ENCODE measurements at places on chromosomes 4 and X.

GRCh38 chr4:22515145-22515887, 550 bp downstream of the ADGRA3 start:
- peak; percentile 2 for DNase-seq

- DNase-seq = no peak
Observed at GRCh38 chr4:185396724-185397385, at the start of gene ANKRD37. ANKRD37 (plus strand) TSS chr4:185396841; CDS start chr4:185396924, 83 bp downstream.

GRCh38 chr4:149605601-149606378, 209.9 kb downstream of the IQCM start:
- no peak for DNase-seq

DNA sequence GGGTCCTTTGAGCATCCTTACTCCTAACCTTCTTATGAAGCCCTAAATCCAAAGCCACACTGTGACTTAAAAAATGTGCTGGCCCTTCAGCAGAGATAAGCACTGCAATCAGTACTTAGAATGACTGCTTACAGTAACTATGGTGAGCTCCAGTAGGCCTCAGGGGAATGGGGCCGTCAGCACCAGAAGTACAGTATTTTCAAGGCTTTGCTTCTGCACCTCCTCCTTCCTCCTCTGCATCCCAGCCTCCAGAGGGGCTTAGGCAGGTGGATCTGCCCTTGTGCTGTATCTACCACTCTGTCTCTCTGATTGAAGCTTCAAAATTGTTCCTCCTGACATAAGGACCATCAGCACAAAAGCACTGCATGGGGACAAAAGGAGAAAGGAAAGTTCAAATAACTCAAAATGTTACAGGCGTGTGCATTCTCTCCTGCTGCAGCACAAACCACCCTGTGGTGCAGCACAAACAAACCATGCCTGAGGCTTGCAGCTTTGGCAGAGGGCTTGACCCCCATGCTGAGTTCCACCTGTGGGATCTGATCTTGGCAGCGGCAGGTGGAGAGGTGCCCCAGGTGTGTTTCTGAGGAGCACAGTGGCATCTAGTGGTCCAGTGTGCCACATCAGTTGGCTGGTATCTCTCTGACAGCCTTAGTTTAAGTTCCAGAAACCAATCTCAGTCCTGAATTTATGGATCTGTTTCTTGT, 164.7 kb downstream of the SOWAHB start:
- no peak for DNase-seq

DNA sequence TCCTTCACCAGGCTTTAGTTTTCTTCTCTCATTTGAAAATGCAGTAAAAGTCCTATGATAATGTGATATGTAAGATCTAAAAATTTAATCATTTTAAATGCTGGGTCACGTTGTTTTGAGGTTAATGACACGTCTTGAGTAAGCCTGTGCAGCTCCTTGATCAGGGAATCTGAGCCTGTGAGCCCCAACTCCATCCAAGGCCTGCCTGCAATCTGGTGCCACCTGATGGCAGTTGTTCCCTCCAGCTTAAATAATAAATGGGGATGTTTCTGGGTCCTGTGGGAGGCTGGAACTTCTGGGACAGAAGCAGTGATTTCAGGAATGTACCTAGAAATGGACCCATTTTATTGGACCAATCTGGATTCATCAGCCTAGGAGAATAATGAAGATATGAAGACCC, 455.4 kb upstream of the ADGRL3 start:
- DNase-seq = no peak

- no peak for DNase-seq
Observed at GRCh38 chrX:37834937-37835336, 12.4 kb downstream of the DYNLT3 start.

DNA sequence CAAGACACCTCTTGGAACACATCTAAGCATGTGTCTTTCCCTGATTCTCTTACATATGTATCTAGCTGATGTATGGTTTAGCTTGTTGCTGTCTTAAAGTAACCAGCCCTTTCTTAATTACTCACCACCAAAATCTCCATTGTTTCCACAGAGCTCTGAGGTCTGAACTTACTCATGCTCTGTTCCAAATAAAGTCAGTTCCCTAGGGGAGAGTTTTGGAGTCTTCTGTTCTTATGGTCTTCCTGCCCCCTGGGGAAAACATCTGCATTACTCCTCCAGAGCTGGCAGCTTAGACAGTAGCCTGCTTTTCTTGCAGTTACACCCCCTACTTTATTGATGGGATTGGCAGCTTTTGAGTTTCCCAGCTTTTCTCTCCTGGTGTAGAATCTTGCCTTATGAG, 125.8 kb downstream of the EDA start:
- DNase-seq = no peak

DNA sequence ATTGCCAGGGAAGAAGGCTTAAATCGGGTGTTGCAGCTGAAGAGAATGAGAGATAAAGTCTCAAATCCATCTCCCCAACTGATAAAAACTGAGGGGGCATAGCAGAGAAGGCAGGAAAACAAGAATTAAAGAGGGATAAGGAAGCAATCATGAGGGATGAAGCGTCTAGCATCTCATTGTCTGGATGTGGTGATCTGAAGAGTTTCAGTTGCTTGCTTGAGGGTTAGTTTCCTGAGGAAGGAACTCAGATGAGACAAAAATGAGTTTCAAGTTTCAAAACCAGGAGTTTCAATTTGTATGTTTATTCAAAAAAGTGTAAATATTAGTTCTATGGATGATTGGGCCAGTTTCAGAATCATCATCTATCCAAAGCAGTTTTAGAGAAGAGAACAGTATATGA, 496.9 kb downstream of the RAB28 start:
- no peak for DNase-seq

DNA sequence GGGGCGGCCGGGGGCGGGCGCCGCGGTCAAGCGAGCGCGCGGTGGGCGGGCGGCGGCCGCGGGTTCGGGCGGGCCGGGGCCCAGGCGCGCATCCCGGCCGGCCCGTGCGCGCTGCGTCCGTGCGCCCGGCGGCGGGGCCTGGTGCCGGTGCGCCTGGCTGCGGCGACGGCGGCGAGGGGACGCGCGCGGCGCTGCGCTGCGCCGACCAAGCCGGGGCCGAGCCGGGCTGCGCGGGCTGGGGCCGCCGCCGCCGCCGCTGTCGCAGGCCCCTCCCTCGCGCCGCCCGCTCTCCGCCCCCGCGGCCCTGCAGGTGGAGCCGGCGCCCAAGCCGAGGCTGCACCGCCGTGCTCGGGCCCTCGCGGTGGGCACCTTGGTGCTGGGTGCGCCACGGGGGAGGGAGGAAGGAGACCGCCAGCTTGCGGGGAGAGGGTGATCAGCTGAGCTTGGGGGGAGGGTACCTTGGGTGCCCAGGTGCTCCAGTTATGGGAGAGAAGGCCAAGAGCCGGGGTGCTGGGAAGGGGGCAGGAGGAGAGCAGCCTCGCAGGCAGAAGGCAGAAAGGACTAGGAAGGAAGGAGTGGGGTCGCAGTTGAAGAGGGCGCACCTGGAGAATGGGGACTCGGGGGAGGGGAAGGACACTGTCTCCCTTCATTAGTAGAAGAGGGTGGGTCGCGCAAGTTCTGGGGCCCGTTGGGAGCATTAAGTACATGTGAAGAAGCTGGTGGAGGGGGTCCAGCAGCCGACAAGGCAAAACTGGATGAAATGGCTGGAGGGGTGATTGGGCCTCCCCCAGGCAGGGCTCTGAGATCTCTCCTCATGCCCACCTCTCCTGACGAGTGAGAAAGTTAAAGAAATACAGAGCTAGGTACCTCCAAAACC, at the start of gene PPP2R2C:
TSS of gene PPP2R2C (minus strand) at position 228 of the 877 bp plus-strand sequence. CDS start 385 bp downstream, outside the sequence.
- DNase-seq = no peak

DNA sequence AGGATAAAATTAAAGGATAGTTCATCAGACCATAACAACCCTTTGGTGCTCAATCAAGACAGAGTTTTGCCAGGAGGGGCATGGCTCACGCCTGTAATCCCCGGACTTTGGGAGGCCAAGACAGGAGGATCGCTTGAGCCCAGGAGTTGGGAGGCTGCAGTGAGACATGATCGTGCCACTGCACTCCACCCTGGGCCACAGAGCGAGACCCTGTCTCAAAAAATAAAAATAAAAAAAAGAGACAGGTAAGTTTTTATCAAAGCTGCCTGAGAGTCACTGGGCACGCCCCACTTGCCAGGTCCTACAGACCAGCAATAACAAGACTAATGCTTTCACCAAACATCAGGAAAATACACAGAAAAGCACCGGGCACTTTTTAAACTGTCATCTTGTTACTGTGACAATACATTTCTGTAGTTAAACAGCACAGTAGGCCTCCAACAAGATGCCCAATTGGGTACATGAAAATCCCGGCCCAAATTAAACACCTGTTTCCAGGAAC, 765 bp downstream of the CFAP97 start:
- DNase-seq = no peak

DNA sequence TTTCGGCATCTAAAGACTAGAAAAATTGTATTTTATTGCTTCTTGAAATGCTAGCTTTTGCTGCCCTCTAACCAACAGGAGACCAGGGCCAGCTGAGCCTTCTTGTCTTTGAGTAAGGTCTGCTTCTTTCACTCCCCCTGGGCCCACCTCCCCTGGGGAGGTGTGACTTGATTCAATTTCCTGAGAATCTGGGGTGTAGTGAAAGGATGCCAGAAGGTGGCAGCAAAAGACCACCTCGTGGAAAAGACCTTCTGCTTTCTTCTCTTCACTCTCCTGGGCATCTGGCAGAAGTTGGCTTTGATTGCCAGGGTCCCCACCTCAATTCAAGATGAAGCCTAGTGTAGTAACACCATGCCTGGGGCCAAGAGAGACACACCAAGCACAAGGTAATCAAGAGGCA, 96.5 kb upstream of the MAOA start:
- DNase-seq = peak; percentile 5

- no peak for DNase-seq
Observed at GRCh38 chr4:80079255-80079923, 6.4 kb upstream of the ANTXR2 start.

DNA sequence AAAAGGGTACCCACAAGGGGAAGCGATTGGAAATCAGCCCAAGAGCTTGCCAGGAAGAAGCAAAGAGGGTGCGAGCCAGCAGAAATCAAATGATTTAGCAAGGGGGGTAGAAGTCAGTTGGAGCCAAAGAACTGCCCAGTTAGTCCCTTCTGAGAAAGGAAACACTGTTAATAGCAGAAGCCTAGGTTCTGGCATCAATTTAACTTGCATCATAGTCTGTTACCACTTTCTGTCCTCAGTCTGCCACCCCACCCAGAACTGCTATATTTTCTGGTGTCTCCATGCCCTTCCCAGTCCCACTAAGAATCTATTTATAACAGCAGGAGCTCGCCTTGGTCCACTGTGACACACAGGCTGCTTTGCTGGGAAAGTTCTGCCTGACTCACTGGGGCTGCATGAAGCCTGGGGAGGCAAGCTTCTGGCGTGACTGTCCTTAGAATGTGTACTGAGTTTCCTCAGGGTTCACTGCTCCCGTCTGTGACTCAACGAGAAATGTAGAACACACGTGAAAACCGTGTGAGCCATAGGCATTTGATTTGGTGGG, 157.8 kb upstream of the TTC29 start:
- no peak for DNase-seq

GRCh38 chr4:134708026-134708425, 506.4 kb upstream of the PABPC4L start:
- DNase-seq = no peak

- no peak for DNase-seq
Observed at GRCh38 chr4:129822701-129823100, 726.7 kb downstream of the C4orf33 start.

Data from stimulated activated CD8-positive, alpha-beta memory T cell treated with anti-CD3 and anti-CD28 coated beads, Interleukin-2, amount 100 ng/mL, for 48 hours (primary cell).